ENCODE measurements at places on chromosomes 4 and X.

DNA sequence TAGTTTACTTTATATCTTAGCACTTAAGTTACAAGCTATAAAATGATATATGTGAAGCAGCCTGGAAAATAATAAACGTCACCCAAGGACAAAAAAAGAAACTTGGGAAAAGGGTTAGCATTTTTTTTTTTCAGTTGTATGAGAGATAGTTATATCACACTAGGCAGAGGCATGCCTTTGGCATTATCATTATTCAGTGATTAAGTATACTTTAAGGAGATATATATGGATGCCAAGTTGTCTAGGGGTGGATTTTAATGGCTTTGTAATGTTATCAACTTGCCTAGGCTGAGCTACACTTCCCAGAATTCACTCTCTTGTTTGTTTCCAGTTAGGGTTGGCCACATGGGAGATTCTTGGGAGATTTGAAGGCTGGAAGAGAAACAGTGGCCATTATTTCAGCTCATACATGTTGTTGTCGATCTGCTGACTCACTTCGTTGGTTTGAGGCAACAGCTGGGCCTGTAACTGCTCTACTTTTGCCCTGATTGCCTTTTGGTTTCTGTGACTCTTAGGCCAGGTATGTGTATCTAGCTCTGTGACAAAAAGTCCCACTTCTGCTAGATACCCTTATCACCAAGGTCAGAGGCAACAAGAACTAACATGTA lies 11.5 kb upstream of the SRPX start:
- DNase-seq, result no peak

- DNase-seq, result no peak
Observed at GRCh38 chr4:75830906-75831305, 71.3 kb downstream of the PPEF2 start.

DNA sequence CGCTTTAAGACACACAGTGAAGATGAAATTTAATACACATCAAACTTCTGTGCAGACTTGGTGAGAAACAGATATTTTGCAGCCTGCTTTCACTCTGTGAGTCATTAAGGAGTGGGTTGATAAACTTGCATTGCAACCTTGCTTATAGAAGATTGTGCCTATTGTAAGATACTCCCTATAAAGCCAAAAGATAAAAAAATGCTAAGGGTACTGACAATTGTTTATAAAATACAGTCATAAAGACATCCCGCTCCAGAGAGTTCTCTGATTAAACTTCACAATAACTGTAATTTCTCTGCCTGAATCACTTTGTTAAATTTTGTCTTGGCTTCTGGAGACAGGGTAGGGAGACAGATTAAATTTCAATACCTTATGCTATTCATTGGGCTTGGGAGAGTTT lies 49.1 kb downstream of the GALNT7 start:
- no peak for DNase-seq

DNA sequence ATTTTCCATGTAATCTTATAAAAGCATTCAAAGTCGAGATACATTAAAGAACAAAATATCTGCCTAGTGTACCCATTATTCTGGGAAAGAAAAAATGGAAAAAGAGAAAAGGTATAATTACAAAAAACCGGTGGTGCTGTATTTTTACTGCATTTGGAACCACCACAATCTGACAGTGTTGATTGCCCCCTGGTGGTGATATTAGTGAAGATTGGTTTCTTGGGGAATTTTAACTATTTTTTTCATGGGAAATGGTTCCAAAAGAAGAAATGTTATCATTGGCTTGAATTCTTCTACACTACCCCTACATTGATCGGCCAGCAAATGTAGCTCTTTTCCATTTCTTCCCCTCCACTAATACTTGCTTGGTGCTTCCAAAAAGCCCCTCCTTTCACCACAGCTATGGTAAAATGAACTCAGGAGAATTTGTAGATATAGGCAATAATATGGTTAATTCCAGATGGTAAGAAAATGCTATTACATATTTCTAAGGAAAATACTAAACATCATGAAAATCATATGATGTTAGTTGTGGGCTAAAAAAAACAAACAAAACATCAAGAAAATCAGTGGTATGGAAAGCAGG lies 50.0 kb downstream of the COX18 start:
- peak; percentile 6 for DNase-seq

GRCh38 chrX:154308108-154308946 lies 12.7 kb downstream of the TKTL1 start:
- DNase-seq, result no peak

- DNase-seq, result no peak
Observed at GRCh38 chr4:49058306-49058705, 72.2 kb downstream of the CWH43 start.

- no peak for DNase-seq
Observed at GRCh38 chrX:132505116-132505515, 16.3 kb upstream of the MBNL3 start.

GRCh38 chr4:156774422-156774821 lies 197.2 kb downstream of the PDGFC start:
- no peak for DNase-seq

- no peak for DNase-seq
Observed at GRCh38 chr4:82090717-82091116, 283.1 kb downstream of the HNRNPD start.

- DNase-seq, result no peak
Observed at GRCh38 chr4:40196272-40196671, 559 bp upstream of the RHOH start.

GRCh38 chr4:182653596-182653995 lies 263.6 kb downstream of the DCTD start:
- no peak for DNase-seq

DNA sequence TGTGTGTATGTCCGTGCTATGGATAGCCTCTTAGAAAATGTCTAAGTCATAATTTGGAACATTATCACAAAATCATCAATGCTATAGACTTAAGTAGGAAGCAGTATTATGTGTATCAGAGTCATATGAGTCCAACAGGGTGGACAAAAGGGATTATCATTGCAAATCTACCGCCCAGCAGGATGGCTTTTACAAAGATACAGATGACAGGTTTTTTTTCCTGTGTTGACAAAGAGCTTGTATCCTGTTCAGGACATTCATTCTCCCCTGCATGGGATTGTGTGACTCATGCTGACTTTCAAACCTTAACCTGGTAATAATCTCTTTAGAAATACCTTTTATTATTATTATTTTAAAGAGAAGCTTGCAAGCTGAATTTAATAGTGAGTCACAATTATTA lies 310.3 kb upstream of the GNPDA2 start:
- no peak for DNase-seq

- no peak for DNase-seq
Observed at GRCh38 chrX:130184857-130185256, 13.1 kb downstream of the RAB33A start.

DNA sequence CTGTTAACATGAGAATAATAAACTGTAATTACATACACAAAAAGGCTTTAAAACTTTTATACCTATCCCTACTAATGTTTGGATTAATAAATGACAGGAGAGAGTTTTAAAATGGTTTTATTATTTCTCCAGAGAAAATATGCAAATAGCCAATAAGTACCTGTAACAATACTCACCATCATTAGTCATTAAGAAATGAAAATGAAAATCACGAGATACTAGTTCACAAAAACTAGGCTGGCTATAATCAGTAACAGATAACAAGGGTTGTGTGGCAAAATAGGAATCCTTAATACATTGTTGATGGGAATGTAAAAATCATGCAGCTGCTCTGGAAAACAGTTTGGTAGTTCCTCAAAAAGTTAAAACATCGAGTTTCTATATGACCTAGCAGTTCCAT lies 25.2 kb upstream of the AP1AR start:
- DNase-seq, result no peak

DNA sequence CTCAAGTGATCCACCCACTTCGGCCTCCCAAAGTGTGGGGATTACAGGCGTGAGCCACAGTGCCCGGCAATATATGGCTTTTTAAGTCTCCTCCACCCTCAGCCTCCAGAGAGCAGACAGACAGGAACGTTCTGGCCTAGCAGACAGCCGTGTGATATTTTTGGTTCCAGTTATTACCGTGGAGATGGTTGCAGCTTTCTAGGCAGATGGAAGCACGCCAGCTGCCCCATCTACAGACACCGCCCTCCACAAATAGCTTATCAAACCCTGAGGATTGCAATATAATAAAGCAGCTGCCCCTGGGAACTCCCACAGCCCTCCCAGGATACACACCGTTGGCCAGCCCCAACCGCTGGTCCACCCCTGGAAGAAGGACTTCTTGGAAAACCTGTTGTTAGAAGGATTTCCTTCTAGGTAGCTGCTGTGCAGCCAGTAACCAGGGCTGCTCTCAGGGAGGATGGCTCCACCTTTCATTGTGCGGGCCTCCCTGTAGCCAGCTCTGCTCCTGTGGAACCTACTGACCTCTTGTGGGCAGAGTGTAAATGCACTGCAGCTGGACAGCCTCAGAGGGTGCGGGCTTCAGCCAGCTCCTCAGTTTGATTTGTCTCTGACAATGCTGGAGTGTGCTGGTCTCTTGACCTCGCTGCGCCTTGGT lies 44.0 kb downstream of the SLC25A5 start:
- no peak for DNase-seq

DNA sequence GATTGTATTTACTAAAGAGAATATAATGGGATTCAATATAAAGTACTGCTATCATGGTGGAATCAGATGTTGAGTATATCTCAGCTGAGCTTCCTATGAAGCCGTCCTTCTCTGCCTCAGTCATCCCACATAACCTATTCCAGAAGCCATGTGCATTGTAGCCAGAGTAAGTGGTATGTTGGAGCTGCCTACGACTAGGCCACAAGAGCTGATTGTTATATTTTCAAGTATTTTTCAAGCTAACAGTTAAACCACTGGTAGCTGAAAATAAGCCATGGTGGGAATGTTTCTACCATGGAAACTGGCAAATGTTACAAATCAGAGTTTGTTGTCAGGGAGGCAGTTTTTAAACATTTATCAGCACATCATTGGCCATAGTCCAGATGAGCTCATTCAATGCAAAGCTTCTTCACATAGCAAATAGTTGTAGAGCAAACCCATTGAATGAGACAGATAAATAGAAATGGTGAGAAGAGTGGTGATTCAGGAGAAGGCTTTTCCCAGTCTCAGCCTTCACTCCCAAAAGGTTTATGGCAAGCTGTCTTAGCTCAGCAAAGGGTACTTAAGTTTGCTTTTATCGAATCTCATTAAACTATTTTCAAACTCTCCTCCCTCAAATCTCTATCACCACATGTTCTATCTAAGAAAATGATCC lies 436.4 kb downstream of the PCDH19 start:
- DNase-seq, result no peak

GRCh38 chr4:6634746-6635145 lies 5.7 kb upstream of the MRFAP1 start:
- DNase-seq, result no peak

- peak; percentile 66 for DNase-seq
Observed at GRCh38 chr4:140037353-140038030, 116.5 kb downstream of the MAML3 start.

- no peak for DNase-seq
Observed at GRCh38 chr4:39497909-39498726, 29.1 kb downstream of the UGDH start.

DNA sequence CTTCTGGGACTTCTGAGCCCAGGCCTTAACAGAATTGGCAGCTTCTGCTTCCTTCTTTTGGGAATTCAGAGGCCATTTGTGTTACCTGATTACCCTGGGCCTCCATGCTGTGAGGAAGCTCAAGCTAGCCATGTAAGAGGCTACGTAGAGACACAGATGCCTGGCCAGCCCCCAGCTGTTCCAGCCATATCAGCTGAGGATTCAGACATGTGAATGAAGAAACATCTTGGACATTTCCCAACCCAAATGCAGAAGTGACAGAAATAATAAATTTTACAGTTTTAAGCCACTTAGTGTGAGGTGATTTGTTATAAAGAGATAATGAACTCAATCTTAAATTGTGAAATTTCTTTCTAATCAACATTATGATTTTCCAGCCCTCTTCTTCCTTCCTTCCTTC lies 18.7 kb upstream of the ZNF827 start:
- no peak for DNase-seq

DNA sequence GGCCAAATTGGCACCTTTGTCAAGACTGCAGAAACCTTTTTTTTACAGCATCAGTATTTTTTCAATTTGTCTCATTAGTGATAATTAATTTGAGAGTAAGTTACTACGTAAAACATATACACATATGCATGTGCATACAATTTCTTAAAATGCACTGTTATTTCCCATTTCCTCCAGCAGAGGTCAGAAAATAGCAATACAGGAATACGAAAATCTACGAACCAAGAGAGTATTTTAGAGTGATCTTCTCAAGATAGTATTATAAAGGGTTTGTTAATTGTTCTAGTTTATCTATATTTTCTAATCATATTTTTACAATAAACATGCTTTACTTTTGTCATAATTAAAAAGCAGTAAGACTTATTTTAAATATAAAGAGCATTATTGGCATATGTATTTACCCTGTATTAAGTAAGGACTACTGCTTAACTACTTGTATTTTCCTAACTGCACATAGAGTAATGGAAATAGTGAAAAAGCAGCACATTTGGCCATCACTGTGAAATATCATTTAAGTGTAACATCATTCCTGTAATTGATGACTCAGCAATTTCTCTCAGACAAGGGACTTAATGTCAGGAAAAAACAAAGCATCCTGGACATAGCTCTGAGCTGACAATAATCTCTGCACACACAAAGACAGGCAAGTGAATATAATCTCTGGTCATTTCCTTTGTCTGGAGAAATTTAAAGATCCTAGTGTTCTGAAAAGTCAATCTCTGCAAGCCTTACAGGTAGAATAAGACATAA lies 45.6 kb downstream of the MAOB start:
- DNase-seq, result no peak

DNA sequence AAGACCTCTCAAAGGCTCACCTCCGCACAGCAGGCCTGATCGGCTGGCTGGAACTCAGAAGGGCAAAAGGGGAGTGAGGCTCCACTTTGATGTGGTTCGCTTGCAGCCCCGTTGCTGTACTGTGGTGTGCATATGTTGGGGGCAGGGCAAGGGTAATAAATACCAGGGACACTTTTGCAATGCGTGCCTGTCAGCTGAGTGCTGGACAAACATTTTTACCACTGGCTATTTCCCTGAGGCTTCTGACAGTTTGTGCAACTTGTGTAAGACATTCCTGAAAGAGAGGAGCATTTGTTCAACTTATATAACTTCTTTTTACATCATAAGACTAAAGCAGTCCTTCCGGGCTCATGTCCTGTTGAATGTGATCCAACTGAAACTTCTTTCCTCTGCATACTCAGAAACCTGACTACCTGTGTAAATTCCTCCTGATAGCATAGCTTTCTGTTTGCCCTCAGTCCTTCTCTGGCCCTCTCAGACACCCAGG lies 82.3 kb downstream of the SPRY1 start:
- no peak for DNase-seq

DNA sequence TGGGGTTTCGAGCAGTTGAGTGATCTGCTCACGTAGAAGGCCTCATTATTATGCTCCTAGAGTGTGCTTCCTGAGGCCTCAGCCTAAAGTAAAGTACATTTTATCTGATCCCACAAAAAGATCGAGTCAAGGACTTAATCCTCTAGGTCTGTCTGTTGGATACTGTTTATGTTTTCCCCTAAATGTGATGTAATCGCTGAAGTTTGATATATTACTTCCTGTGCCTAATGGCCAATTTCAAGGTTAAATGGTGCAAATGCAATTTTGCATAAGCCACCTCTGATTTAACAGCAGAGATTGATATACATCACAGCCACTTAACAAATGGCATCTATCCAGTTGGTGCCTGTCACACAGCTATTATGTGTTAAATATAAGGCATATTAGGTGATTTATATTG lies 19.4 kb upstream of the SERTM2 start:
- no peak for DNase-seq

Data from fibroblast of skin of left biceps (primary cell).